ENCODE measurements at places on chromosomes 6 and 20.
A peak's percentile ranks its signal among the peaks of the same experiment; 100 is the strongest.

GRCh38 chr6:127058936-127059335, 59.5 kb upstream of the RSPO3 start:
- no peak for DNase-seq

- DNase-seq: no peak
These were observed 268.8 kb downstream of the LMBRD1 start for GRCh38 chr6:69527921-69528476.

- no peak for DNase-seq
These were observed 9.3 kb downstream of the COL9A3 start for GRCh38 chr20:62825986-62826645.

DNA sequence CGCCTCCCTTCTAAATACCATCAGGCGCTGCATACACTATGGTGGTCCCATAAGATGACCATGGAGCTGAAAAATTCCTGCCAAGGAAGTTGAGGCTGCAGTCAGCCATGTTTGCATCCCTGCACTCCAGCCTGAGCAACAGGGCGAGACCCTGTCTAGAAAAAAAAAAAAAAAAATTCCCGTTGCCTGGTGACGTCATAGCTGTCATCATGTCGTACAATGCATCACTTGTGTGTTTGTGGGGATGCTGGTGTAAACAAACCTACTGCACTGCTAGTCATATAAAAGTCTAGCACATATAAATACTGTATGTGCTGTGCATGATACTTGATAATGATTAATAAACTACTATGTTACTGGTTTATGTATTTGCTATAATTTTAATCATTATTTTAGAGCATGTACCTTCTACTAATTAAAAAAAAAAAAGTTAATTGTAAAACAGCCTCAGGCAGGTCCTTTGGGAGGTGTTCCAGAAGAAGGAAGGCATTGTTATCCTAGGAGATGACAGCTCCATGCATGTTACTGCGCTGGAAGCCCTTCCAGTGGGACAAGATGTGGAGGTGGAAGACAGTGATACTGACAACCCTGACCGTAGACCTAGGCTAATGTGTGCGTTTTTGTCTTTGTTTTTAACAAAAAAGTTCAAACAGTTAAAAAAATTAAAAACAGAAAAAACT, 132.6 kb downstream of the BANF2 start:
- DNase-seq: no peak

- DNase-seq: peak; percentile 58
These were observed 23.9 kb upstream of the YWHAB start for GRCh38 chr20:44861531-44862006.

GRCh38 chr6:124294574-124295200, 491.0 kb downstream of the NKAIN2 start:
- no peak for DNase-seq

Data from Daoy (cell line).